ENCODE measurements at places on chromosomes 11 and 22.

DNA sequence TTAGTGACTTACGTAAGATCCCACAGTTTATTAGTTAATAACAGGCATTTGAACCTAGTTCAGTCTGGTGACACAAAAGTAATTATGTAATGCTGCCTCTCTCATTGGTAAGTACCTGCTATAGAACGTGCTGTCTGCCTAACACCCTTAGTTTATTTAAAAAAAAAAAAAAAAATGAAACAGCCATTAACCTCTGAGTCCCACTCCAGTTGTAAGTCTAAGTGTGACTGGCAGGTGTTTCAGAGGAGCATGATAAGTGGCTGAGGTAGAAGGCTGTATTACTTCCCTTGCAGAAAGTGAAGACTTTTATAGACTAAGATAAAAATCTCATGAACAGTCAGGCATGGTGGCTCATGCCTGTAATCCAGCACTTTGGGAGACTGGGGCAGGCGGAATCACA, 140.5 kb downstream of the TRIM44 start:
- DNase-seq = peak; percentile 13

- DNase-seq = no peak
Measured at GRCh38 chr11:67671211-67671520, 3.3 kb downstream of the ALDH3B2 start.

GRCh38 chr11:16841984-16842383, 103.5 kb downstream of the C11orf58 start:
- DNase-seq = no peak

DNA sequence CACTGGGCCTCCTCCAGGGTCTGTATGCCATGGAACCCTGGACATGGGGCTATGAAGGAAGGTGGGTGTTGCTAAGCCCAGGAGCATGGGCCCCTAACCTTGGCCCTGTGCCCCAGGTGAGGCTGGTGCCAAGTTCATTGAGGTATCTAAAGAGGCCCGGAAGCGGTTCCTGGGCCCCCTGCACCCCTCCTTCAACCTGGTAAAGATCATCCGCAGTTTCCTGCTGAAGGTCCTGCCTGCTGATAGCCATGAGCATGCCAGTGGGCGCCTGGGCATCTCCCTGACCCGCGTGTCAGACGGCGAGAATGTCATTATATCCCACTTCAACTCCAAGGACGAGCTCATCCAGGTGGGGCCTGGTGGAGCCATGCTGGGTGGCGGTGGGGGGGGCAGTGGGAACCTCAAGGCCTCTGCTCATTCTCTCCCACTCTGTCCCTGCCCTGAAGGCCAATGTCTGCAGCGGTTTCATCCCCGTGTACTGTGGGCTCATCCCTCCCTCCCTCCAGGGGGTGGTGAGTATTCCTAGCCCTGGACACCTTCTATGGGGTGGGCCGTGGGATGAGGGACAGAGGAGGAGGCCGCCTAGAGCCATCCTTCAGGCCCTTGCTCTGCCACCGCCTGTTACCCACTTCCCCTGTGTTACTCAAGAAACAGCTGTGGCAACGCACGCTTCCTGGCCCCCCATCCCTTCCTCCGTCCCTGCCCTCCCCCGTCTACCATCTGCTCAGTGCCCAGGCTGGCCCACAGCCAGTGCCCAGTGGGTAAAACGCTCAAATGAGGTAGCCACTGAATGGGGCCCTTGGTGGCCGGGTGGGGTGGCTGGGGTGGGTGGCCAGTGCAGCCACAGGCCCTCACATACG, 3.0 kb downstream of the PNPLA2 start:
- DNase-seq = no peak

- no peak for DNase-seq
Measured at GRCh38 chr11:96228473-96228891, 114.5 kb downstream of the MAML2 start.

- DNase-seq = no peak
Measured at GRCh38 chr11:62553080-62553838, 6.7 kb upstream of the AHNAK start.

- DNase-seq = no peak
Measured at GRCh38 chr11:1111545-1112212, 37.0 kb downstream of the MUC2 start.

DNA sequence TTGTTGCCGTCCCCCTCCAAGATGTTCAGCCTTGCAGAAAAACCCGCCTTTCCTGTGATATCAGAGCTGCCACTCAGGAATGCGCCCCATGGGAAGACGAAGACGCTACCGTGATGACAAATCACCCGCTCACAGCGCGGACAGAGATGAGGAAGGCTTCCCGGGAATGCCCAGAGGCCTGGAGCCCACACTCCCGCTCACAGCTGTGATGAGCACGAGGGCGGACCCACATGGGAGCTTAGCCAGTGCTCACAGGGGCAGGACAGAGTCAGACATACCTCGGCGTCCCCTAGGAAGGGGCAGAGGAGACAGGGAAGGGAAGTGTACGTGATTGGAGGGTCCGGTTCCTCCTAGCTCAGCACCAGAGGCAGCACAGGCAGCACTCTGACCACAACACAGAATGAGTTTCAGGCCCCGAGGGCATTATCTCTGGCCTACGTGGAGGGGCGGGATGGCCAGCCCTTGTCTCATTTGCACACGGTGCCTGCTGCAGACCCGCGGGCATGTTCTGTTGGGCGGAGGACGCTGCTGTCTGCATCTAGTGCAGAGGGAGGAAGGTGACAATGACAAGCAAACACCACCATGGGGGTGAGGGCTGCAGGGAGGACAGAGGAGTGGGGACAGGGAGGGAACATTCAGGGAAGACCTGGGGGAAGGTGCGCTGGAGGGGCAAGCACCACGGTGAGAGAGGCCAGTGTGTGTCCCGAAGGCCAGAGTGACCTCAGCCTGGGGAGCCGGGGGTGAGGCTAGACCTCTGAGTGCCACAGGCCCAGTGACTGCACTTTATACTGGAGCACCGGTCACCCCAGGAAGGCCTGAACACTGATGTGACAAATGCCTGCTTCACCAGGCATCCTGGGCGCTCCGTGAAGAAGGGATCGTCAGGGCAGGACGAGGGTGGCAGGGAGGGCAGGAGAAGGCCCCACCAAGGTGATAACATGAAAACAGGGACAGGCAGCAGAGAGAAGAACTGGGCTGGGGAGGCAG, 79.6 kb downstream of the CELSR1 start:
- no peak for DNase-seq

- DNase-seq = no peak
Measured at GRCh38 chr22:42635531-42635930, 4.9 kb downstream of the ATP5MGL start.

- DNase-seq = no peak
Measured at GRCh38 chr22:47033648-47034000, 271.2 kb downstream of the TBC1D22A start.

- DNase-seq = no peak
Measured at GRCh38 chr11:132493801-132494200, 1038.5 kb downstream of the OPCML start.
